WTC11 (cell line): ENCODE measurements at places on chromosomes 12 and 14.

DNA sequence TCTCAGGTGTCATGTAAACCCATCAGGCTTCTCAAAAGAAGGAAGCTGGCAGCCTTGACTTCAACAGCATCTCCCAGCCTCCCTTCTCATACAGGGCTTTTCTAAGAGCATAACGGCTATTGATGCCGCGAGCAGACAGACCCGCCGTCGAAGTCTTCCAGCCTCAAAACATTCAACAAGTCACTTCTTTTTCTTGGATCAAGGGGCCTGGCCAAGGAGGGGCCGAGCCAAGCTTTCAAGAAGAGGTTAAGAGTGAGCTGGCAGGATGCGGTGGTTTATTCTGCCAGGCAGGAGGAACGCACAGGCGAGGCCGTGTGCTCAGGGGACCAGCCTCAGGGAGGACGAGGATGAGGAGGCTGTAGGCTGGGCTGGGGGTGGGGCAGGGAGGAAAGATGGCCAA, 102.9 kb upstream of the RFLNA start:
- no peak for DNase-seq

DNA sequence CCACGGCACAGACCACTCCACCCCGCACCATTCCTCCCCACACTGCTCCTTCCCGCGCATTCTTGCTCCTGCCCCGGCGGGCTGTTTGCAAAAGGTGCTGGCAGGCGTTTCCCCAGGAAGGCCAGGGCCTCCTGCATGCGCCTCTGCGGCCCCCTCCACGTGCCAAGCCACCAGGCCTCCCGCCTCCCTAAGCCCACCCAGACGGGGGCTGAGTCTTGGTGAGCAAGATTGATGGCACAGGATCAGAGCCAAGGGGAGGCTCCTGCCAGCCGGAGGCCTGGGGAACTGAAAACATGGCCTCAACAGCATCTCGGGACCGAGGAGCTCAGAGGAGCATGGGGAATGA, 328.3 kb upstream of the DIO3 start:
- no peak for DNase-seq

GRCh38 chr12:1707051-1707450, 16.2 kb downstream of the ADIPOR2 start:
- no peak for DNase-seq

DNA sequence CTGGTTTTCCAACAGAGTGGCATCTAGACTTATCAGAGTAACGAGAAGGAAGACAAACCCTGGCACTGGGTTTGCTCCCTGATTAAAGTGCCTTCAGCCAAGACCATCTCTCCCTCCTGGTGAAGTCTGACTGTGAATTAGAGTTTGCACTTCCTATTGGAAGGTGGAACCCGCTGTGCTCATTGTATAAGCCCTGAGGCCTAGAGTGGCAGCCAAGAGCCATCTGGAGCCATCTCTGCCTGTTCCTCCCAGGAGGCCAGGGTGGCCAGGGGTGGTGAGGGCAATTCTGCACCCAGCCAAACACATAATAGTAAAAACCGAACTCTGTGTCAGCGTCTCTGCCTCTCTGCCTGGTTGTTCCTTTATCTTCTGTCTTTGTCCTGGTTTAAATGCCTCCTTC, 25.0 kb downstream of the MFAP5 start:
- no peak for DNase-seq

DNA sequence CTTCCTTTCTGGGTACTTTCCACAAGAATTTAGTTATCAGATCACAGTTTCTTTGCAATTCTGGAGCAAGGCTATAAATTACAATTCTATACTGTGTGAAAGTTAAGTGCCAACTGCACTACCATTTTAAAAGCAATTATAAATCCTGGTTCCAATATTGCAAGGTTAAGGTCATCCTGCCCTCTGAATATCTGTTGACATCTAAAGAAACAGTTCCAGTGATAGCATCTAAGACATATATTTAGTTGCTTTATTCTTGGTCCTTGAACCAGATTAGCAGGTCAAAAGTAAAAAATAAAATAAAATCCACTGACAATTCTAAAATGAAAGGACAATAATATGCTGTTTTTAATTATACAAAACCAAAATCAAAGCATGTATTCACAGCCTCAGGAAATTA, 334.2 kb downstream of the ATXN7L3B start:
- DNase-seq = no peak

DNA sequence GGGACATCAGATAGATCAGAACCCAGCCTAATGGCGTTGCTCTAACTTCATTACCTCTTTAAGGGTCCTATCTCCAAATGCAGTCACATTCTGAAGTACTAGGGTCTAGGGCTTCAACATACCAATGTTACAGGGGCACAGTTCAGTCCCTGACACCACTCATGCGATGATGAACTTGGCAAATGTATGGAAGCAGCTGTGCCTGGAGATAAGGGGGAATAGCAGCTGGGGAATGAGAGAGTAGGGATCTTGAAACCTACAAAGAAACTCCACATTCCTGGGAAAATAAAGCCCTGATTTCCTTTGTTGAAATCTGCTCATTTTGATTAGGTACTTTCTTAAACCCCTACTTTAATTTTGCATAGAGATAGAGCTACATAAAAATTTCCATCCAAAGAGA, 20.5 kb upstream of the TMCC3 start:
- no peak for DNase-seq
